ENCODE measurements at places on chromosomes 13 and 19.

DNA sequence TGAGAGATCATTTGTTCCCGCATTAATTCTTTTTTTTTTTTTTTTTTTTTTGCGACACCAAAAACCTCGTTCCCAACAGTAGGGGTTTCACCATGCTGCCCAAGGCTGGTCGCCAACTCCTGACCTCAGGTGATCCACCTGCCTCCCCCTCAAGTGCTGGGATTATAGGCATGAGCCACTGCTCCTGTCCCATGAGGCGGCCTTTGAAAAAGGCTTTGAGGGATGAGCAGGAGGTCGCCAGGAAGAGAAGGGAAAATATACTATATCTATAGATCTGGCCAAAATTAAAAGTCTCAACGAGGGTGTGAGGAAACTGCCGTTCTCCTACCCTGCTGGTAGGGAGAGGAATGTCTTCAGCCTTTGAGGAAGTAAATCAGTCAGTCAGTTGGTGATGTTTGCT is 26.2 kb downstream of the ZNF473 start:
- peak; percentile 33 for DNase-seq

GRCh38 chr13:50082426-50083281 is 67.4 kb downstream of the KCNRG start:
- peak; percentile 89 for DNase-seq

- DNase-seq: no peak
Observed at GRCh38 chr19:2189880-2190279, 26.1 kb downstream of the DOT1L start.

DNA sequence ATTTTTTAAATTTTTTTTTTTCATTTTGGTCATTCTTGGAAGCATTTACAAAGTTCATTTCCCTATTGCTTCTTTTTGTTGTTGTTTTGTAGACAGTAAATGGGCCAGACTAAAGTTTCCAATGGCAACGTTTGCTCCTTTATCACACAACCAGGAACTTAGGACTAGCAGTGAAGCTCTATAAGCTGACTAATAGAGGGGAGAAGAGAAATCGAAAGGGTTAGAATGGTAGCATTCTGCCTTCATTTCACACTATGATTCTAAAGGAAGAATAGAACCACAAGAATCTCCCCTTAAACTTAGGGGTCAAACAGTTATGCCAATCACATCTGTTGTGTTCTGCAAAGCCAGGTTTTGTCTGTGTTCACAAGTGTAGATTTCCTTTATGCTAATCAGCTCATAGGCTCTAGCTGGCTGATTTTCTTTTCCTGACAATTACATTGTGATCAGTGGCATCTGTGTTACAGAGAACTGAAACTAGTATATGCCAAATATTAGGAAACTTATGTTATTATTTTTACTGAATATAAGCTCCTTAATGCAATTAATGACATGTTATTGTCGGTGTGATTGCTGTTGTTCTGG is 467.3 kb downstream of the DACH1 start:
- no peak for DNase-seq

- peak; percentile 16 for DNase-seq
Observed at GRCh38 chr19:10713317-10713716, 4.6 kb upstream of the DNM2 start.

GRCh38 chr13:65540175-65540574 is 1690.0 kb downstream of the PCDH9 start:
- DNase-seq: no peak

Data from KBM-7 (cell line).